Endothelial cell (in vitro differentiated cells): ENCODE measurements at places on chromosomes 11 and 22. TPM values are rescaled to one million over a fixed set of nuclear protein-coding genes. Genes with fewer than 3 reads are reported as not detected.

- H3K27me3 ChIP-seq = peaks cover 4% of the 10 kb centered on the region
- peak; percentile 54 for DNase-seq
- H3K4me1 ChIP-seq = no peaks in the 10 kb centered on the region
- H3K4me3 ChIP-seq = no peak overlapping the region
Measured at GRCh38 chr11:119493712-119494111, 70.7 kb upstream of the THY1 start.

DNA sequence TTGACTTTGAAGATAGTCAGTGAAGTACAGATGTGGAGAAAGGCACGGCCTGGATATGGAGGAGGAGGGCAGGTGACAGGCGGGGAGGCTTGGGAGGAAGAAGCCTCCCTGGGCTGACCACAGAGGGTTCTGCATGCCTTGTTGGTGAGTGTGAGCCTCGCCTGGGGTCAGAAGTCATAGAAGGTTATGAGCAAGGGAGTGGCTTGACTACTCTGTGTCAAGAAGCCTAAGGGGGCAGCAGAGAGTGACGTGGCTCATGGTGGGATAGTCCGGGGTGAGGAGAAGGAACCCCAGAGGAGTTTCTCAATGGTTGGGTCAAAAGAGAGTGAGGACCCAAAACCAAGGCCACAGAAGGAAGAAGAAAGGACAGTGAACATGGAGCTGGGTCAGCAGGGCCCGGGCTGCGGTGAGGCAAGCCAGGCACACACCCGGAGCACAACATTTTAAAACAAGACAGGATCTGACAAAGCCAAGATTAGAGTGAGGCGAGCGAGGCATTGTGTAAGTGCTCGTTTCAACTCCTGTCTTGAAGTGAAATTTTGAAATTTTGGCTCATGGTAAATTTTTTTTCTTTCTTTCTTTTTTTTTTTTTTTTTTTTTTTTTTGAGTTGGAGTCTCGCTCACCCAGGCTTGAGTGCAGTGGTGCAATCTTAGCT is 31.9 kb downstream of the PDGFB start:
- peak overlapping the region; percentile 21 for H3K27ac ChIP-seq
- H3K36me3 ChIP-seq = peaks cover 4% of the 10 kb centered on the region
- H3K4me1 ChIP-seq = peaks cover 16% of the 10 kb centered on the region

GRCh38 chr11:63858628-63859550 is 20.0 kb downstream of the MARK2 start:
- H3K4me3 ChIP-seq = no peak overlapping the region
- H3K27ac ChIP-seq = no peak overlapping the region
- peaks cover 10% of the 10 kb centered on the region for H3K4me1 ChIP-seq
- H3K36me3 ChIP-seq = peaks cover 8% of the 10 kb centered on the region
- no peaks in the 10 kb centered on the region for H3K27me3 ChIP-seq

DNA sequence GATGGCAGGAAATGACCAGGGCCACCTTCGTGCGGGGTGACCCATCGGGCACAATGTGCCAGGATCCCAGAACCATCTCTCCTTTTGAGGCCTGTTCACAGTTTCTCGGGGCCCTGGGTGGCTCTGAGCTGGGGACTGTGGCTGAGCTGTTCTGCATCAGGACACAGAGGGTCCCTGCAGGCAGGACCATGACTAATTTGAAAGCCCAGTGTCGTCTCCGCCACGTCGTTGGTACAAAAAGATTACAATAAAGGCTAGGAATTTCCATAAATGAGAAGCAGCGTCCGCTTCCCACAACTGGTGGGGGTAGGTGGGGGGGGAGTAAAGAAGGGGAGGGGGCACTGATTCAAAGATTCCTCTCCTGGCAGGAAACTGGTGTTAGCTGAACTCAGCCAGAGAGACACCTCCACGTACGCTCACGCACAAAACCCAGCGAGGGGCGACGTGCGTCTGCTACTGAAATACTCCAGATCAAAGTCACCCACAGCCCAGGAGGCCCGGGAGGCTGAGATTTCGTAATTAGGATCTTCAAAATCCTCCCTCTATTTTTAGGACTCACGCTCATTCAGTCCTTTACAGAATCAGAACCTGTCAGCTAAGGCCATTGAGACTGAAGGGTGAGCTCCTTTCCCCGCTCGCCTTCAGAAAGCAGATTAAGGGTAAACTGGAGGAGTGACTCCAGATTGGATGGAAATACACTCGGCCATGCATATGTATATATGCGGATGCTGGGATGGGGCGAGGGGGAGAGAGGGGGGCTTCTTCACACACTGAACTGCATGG is 11.0 kb downstream of the MN1 start:
- no peak overlapping the region for H3K4me3 ChIP-seq
- H3K4me1 ChIP-seq = peaks cover 9% of the 10 kb centered on the region
- peaks cover 2% of the 10 kb centered on the region for H3K27me3 ChIP-seq

- no peaks in the 10 kb centered on the region for H3K4me1 ChIP-seq
- no peak overlapping the region for H3K27ac ChIP-seq
- no peak overlapping the region for H3K4me3 ChIP-seq
Measured at GRCh38 chr22:19361501-19362103, 69.9 kb downstream of the HIRA start.

GRCh38 chr11:74256378-74257133 is 54.9 kb downstream of the P4HA3 start:
- no peak overlapping the region for H3K4me3 ChIP-seq
- no peak for DNase-seq

GRCh38 chr11:61812736-61813411 is 3.9 kb downstream of the FADS1 start:
- H3K27me3 ChIP-seq = peaks cover 24% of the 10 kb centered on the region
- H3K4me3 ChIP-seq = no peak overlapping the region
- H3K36me3 ChIP-seq = peaks cover 39% of the 10 kb centered on the region

GRCh38 chr11:105197071-105197815 is 57.7 kb upstream of the CARD18 start:
- DNase-seq = no peak
- H3K36me3 ChIP-seq = no peaks in the 10 kb centered on the region
- no peak overlapping the region for H3K27ac ChIP-seq
- H3K4me1 ChIP-seq = no peaks in the 10 kb centered on the region

GRCh38 chr11:120024046-120024445 is 113.9 kb downstream of the TRIM29 start:
- H3K27ac ChIP-seq = no peak overlapping the region
- DNase-seq = no peak
- H3K4me3 ChIP-seq = no peak overlapping the region
- H3K4me1 ChIP-seq = no peaks in the 10 kb centered on the region
- H3K36me3 ChIP-seq = no peaks in the 10 kb centered on the region
- H3K27me3 ChIP-seq = peaks cover 6% of the 10 kb centered on the region

GRCh38 chr22:45413013-45413367 is 409 bp downstream of the SMC1B start:
- no peaks in the 10 kb centered on the region for H3K4me1 ChIP-seq
- H3K36me3 ChIP-seq = no peaks in the 10 kb centered on the region
- H3K27me3 ChIP-seq = no peaks in the 10 kb centered on the region
- no peak for DNase-seq
- no peak overlapping the region for H3K4me3 ChIP-seq

- H3K4me1 ChIP-seq = no peaks in the 10 kb centered on the region
- no peak overlapping the region for H3K27ac ChIP-seq
- no peak overlapping the region for H3K4me3 ChIP-seq
- no peak for DNase-seq
- no peaks in the 10 kb centered on the region for H3K36me3 ChIP-seq
Measured at GRCh38 chr11:64080390-64080789, 44.7 kb downstream of the FLRT1 start.

DNA sequence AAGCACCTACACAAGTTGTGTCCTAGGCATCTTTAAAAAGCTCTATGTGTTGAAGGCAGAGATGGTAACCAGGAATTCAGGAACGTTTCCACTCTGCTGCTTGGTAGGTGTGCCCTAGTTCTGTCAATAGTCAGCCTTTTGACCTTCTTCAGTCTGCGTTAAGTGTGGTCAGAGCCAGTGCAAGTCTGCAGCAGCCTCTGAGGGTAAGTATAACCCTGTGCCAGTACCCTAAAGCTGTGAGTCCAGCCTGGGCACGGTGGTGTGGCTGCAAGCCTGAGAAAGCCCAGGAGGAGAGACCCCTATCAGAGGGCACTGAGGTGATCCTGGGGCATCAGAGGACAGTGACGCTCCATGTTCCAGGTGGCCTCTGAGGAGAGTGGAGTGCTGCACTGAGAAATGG is 76.8 kb upstream of the ADORA2A start:
- peaks cover 50% of the 10 kb centered on the region for H3K36me3 ChIP-seq
- DNase-seq = no peak
- H3K27ac ChIP-seq = no peak overlapping the region
- H3K4me1 ChIP-seq = peaks cover 4% of the 10 kb centered on the region

GRCh38 chr11:104333977-104334376 is 170.0 kb upstream of the PDGFD start:
- H3K27me3 ChIP-seq = no peaks in the 10 kb centered on the region
- peak; percentile 12 for DNase-seq
- H3K27ac ChIP-seq = no peak overlapping the region
- no peaks in the 10 kb centered on the region for H3K4me1 ChIP-seq
- H3K36me3 ChIP-seq = no peaks in the 10 kb centered on the region

GRCh38 chr11:43674560-43674959 is 6.0 kb upstream of the HSD17B12 start:
- H3K36me3 ChIP-seq = no peaks in the 10 kb centered on the region
- no peak overlapping the region for H3K27ac ChIP-seq
- H3K4me3 ChIP-seq = no peak overlapping the region
- DNase-seq = no peak

- peaks cover 4% of the 10 kb centered on the region for H3K4me1 ChIP-seq
- no peak overlapping the region for H3K27ac ChIP-seq
- peak overlapping the region; percentile 87 for H3K4me3 ChIP-seq
- peaks cover 3% of the 10 kb centered on the region for H3K27me3 ChIP-seq
Measured at GRCh38 chr11:107017433-107018218, 650 bp downstream of the GUCY1A2 start.

DNA sequence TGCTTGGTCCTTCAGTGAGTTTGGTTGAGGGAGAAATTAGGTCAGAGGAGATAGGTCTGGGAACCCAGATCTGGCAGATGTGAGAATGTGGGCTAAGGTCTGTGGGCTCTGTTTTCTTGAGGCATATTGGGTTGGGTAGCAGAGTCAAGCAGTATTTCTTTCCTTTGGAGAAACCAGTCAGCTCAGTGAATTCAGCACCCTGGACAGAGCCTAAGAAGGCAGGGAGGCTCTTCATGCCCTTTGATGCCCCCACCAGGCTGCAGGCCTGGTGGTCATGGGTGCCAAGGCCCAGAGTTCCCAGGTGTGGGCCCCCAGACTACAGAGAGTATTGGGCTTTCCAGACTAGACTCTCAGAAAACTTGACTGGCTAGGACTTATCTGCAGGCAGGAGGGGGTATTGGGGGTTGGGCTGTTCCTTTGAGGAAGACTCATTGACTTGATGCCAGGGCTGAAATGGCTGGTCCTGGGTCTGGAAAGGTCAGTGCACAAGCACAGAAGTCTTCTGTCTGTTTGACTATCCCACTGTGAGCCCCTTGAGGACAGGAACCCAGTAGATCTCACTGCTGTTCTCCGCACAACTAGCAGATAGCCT is 45.3 kb upstream of the NECTIN1 start:
- peak; percentile 63 for DNase-seq
- no peaks in the 10 kb centered on the region for H3K36me3 ChIP-seq
- H3K27ac ChIP-seq = no peak overlapping the region
- H3K27me3 ChIP-seq = peaks cover 9% of the 10 kb centered on the region
- peaks cover 4% of the 10 kb centered on the region for H3K4me1 ChIP-seq

The KREMEN1 gene
- total RNA-seq = 3.1 TPM

The SLC22A9 gene
- not detected for total RNA-seq

The OR10A5 gene
- not detected for total RNA-seq

The EML3 gene
- total RNA-seq = 98.6 TPM

The MMP12 gene
- total RNA-seq = not detected

The OR8D4 gene
- total RNA-seq = not detected

The CD3D gene
- total RNA-seq = not detected

The CRYBB2 gene
- total RNA-seq = 1.9 TPM
